ENCODE measurements at places on chromosomes 7 and 10.

- no peak for DNase-seq
Measured at GRCh38 chr10:62047228-62047892, 145.9 kb downstream of the ARID5B start.

GRCh38 chr7:154960063-154960790, 42.7 kb downstream of the PAXIP1 start:
- DNase-seq, result no peak

GRCh38 chr10:1367938-1368841, 312.0 kb downstream of the WDR37 start:
- no peak for DNase-seq

DNA sequence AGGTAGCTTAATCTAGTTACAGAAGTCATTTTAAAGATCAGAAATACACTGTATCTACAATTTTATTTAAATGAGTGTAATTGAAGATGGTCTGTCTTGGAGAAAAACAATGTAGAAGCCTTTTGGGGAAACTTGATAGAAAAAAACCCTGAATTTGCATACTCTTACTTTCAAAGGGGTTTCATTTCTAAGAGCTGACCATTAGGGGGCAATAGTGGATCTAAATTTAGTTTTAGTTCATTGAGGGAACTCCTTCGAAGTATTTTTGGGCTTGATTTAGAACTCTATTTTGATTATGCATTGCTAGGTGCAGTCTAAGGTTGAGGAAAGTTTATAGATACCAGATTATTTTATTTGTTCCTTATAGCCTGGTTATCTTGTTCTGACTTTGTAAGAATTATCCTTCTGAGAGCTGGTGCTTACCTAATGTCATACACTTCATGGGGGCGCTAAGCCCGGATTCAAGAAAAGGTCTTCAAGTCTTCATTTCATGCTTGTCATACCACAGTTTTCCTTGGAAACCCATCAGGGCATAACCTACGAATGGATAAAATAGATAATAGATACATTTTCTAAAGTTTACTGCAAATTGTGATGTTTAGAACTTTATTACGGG, 69.1 kb upstream of the MXI1 start:
- DNase-seq, result no peak

GRCh38 chr7:142870147-142870559, 15.3 kb downstream of the EPHB6 start:
- DNase-seq, result no peak

- DNase-seq, result no peak
Measured at GRCh38 chr7:75905785-75906604, 9.0 kb upstream of the POR start.

GRCh38 chr10:127423218-127423915, 125.7 kb upstream of the NPS start:
- DNase-seq, result no peak

DNA sequence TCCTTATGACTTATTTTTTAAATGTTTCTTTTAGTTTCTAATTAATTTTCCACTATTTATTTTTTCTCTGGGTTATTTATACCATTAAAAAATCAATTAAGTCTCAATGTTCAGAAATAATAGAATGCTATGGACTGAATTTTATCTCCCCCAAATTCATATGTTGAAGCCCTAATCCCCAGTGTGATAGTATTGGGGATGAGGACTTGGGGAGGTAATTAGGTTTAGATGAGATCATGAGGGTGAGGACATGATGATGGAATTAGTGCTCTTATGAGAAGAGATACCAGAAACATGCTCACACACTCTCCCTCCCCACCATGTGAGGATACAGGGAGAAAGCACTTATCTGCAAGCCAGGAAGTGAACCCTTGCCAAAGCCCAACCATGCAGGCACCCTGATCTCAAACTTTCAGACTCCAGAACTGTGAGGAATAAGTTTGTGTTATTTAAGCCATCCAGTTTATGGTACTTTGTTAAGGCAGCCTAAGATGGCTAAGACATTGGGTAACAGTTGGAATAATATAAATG, 202.6 kb downstream of the MDFIC start:
- DNase-seq, result no peak

DNA sequence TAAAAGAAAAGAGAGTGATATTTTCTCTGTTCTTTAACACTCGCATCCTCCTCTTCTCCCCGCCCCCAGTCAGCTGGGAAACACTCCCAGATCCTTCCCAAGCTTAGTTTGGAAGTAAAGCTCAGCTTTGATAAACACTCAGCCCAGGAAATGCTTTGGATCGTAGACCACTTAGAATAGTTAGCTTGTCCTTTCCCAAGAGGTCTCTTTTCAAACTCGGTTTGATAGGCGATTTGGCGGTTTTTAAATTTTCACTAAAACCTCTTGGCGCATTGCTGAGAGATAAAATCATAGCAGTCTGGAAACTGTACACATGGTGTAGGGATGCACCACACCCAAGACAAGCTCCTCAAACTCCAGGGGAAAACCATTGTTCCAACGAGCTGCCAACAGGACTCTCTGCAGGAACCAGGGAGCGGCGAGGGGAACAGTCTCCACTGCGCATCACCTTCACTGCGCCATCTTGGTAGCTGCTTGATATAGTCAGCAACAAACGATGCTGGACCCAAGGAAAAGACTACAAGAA, 22.3 kb downstream of the SMURF1 start:
- DNase-seq, result no peak

DNA sequence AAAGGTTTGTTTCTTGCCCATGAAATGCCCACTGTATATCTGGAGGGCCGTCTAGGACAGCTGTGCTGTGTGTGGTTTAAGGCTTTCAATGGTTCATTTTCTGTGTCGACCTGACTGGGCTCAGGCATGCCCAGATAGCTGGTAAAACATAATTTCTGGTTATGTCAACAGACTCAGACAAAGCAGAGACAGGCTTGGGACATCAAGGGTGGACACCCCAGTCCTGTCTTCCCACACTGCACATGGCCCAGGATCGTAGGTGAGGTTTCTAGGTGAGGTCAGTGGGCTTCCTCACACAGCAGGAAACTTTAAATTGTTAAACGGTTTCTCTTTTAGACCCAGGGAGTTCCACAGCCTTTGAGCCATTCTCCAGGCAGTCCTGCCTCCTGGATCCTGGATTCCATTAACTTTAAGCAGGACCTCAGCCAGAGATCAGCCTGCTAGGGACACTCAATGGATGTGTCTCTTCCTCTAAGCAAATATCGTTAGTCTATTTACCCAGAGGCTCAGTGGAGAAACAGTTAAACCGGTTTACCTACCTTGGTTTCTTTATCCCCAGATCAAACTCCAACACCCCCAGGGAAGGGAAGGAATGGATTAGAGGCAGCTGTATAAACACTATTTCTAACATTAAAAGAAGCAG, 66.4 kb downstream of the ST8SIA6 start:
- DNase-seq, result no peak

GRCh38 chr10:99815621-99816020, 33.2 kb downstream of the ABCC2 start:
- no peak for DNase-seq

DNA sequence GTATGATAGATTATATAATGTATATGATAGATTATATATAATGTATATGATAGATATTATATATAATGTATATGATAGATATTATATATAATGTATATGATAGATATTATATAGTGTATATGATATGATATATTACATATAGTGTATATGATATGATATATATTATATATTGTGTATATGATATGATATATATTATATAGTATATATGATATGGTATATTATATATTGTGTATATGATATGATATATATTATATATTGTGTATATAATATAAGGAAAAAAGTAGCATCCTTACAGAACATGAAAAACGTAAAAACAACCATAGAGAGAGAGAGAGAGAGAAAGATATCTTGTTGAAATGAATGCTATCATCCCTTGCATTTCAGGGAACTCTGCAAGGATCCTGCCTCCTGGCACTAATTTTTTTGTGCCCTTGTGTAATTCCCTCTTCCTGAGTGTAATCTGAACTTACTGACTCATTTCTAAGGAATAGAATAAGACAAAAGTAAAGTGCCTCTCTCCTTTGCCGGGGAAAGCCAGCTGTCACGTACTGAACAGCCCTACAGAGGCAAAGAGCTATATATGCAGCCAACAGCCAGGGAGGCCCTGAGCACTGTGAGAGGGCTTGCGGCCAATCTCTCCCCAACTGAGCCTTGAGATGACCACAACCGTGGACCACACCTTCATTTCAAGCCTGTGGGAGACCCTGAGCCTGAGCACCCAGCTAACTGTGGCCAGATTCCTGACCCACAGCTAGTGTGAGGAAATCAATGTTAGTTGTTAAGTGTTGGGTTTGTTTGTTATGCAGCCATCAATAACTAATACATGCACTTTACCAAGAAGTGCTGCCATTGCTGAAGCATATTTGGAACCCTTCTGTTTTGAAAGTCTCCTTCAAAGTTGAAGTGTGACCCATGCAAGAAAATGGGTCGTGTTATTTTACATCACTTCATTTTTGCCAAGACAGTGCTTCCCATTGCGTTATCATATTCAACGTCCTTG, 61.1 kb upstream of the EZH2 start:
- DNase-seq, result no peak

DNA sequence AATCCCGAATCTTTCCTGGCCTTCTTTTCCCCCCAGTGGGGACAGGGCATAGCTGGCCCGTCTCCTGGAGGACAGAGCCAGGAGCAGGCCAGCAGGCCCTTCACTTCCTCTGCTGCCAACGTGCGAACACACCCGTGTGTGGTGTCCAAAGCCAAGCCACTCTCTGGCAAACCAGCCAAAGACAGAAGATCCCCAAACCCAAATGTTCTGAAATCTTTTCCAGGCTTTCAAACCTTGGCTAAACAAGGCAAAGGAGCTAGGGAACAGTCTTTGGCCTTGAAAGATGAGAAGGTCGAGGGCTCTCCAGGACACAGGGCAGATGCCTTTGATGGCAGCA, 63.0 kb downstream of the PROSER2 start:
- no peak for DNase-seq

GRCh38 chr7:158320328-158320727, 267.3 kb downstream of the PTPRN2 start:
- no peak for DNase-seq

- no peak for DNase-seq
Measured at GRCh38 chr7:99557196-99557607, 1.2 kb upstream of the ZNF655 start.

GRCh38 chr10:79102498-79102874, 33.7 kb downstream of the ZMIZ1 start:
- no peak for DNase-seq

- DNase-seq, result no peak
Measured at GRCh38 chr10:105284476-105285215, 643.6 kb downstream of the SORCS3 start.

GRCh38 chr7:5708271-5708670, 73.2 kb downstream of the RNF216 start:
- no peak for DNase-seq

DNA sequence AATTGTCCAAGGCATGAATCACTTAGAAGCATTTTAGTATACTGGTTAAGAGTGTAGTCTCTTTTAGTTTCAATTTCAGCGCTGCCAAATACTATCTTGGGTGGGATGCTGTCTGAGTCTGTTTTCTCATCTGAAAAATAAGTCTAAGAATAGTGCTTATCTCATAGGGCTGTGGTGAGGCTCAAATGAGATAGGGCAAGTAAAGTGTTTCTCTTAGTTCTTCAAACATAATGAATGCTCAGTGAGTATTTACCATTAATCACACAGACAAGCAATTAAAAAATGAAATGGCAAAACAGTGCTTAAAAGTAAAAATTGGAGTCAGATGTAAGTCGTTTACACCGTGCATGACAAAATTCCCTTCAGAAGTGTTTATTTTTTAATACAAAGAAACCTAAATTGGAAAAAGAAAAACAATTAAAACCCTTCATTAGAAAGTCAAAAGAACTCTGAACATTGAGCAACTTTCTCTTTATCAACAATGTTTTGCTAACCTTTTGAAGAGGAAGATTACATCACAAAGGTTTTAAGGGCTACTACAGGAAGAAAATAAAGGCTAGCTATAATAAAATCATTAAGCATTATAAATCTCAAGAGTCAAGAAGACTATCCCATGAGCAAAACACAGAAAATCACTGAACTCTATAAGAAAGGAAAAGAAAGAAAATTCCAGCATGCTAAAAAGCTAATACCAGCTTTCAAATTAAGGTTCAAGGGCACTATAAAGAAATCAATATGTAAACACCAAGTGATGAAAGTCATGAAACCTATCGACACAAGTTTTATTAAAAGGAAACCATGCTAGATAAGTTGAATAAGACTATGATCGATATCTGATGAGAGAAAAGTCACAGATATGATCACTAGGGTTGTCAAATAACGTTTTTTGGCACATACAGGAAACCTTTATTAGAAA, 45.6 kb upstream of the C1GALT1 start:
- DNase-seq, result no peak

GRCh38 chr7:66696774-66697191, 43.8 kb upstream of the RABGEF1 start:
- no peak for DNase-seq

DNA sequence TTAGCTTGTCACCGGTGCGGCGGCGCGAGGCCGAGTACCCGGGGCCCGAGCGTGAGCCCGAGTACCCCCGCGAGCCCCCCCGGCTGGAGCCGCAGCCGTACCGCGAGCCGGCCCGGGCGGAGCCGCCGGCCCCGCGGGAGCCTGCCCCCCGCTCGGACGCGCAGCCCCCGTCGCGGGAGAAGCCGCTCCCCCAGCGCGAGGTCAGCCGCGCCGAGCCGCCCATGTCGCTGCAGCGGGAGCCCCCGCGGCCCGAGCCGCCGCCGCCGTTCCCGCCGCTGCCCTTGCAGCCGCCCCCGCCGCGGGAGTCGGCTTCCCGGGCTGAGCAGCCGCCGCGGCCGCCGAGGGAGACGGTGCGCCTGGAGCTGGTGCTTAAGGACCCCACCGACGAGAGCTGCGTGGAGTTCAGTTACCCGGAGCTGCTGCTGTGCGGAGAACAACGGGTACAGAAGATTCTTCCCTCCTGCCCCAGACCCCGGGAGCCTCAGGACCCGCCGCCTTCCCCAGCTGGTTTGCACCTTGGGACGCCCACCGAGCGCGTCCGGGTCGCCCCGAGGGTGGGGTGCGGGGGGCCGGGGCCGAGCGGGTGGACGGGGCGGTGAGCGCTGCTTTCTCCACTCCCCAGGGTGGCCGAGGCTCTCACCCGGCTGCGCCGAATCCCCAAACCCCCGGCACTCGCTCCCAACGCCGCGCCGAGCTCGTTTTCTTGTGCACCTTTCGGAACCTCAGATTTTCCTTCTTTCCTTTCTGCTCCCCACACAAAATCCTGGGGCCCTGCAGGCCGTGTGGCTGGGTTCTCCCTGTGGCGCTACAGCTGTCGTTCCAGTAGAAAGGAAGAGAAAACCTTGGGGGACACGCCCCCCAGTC, 708 bp downstream of the UBN2 start:
- peak; percentile 10 for DNase-seq

GRCh38 chr10:79947083-79947415, 1.9 kb downstream of the SFTPD start:
- DNase-seq, result no peak

GRCh38 chr7:94212160-94212559, 182.5 kb upstream of the COL1A2 start:
- no peak for DNase-seq

- no peak for DNase-seq
Measured at GRCh38 chr7:132536654-132537395, 39.4 kb downstream of the PLXNA4 start.

- peak; percentile 57 for DNase-seq
Measured at GRCh38 chr7:42876182-42877068, 35.4 kb downstream of the C7orf25 start.

GRCh38 chr7:128383776-128384175, 22.3 kb upstream of the PRRT4 start:
- no peak for DNase-seq
